ENCODE measurements at places on chromosomes 5 and 9.

- DNase-seq: no peak
Measured at GRCh38 chr5:171388816-171389168, 1.1 kb downstream of the NPM1 start.

DNA sequence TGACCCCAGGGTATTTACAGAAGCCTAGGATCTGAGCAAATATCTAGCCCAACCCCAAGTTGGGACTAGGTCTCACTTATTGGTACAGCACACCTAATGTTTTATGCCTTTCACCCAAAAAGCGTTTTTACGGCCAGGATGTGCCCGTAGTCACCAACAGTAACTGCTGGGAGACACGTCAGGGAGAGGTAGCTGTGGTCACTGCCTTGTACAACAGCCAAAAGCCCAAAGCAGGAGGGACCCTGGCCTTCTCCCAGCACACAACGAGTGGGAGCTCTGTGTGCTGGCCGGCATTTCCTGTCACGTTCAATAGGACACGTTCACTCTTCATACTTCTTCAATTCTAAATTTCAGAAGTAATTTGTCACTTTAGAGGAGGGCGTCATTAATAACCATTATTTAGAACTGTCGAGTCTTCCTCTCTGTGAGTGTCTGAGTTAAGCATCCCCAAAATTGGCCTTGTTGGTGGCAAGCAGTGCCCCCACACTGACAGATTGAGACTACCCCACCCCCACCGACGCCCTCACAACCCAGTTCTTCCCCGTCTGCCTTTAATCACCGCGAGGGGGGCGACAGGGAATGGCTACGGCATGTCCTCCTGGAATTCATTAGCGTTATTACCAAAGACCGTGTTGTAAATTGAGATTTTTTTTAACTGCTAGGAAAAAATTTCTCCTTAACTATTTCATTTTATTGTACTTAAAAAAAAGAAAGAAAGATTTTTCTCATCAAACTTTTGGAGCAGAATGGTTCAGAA lies 80.7 kb downstream of the MVB12B start:
- no peak for DNase-seq

DNA sequence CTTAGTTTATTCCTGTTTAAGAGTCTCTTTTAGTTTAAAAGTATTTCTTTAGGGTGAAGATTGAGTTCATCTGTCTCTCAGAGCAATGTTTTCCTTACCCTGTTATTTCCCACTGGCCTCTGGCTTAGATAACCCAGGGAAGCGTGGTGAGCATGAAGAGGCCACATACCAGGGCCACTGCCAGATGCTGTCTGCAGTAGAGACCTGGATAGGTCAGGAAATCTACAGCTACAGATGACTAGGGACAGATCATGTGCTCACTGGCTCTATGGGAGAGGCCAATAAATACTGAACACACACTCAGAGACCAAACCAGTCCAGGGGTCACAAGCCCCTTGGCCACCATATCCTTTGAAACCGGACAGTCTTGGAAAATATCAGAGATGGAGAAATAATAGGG lies 136.0 kb downstream of the CAMK4 start:
- no peak for DNase-seq

- DNase-seq: no peak
Measured at GRCh38 chr5:5040712-5041111, 99.4 kb upstream of the ADAMTS16 start.

GRCh38 chr5:15513431-15513830 lies 13.5 kb downstream of the FBXL7 start:
- DNase-seq: no peak

DNA sequence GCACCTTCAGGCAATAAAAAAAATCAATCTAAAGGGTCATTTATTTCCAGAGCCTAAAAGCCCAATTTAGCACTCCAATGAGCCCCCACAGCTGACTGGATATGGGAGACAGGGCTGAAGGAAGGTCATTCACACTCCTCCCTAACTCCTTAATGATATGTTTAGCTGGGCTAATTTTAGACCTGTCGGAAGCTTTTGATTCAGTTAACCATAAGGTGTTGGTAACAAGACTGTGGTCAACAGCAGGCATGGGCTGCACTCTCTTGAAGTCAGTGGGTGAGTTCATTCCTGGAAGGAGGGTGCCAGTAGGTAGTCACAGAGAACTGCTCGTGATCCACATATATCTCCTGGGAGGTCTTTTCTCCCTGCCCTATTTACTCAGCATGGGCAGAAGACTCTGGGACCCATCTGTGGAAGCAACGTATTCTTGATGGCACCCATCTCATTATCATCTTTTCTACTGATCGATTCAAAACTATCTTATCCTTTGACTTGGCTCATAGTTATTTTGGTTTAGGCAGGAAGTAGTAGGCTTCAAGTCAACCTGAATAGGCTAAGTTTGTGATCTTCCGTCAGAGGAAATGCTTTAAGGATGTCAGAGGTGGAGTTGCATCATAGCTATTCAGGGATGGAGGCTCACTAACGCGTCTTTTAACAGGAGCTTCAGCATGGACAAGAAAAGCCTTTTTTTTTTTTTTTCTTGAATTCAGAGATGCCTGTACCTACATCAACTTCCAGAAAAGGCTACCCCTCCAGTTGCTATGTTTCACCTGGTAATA lies 367.7 kb upstream of the SLC30A5 start:
- DNase-seq: no peak
